B cell (primary cell): ENCODE measurements at places on chromosomes 16 and 17. TPM values are rescaled to one million over a fixed set of nuclear protein-coding genes. Genes with fewer than 3 reads are reported as not detected.

Gene KRTAP2-1
- total RNA-seq: not detected in 2 replicates

Gene CSF3
- not detected in 2 replicates for total RNA-seq

Gene CFAP97D1
- not detected in 2 replicates for total RNA-seq

Gene ST6GALNAC1
- total RNA-seq: not detected in 2 replicates

Gene NCOR1
- total RNA-seq: 217 and 229 TPM in 2 replicates

DNA sequence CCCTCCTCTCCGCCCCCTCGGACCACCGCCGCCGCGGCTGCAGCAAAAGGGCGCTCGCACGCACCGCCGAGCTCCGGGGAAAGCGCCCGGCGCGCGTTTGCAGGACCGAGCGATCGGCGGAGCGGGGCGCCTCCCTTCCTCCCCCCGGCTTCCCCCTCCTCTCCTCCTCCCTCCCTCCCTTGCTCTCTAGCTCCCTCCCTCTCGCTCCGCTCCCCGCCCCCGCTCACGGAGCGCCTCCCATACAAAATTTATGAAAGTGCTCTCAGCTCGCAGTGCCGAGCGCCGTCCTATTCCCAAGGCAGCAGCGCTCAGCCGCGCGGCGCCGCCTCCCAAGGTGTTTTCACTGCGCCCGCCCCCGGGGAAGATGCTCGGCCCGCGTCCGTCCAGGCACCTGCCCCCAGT lies at the start of gene RTN4RL1:
TSS of gene RTN4RL1 (minus strand) at position 115 of the 402 bp plus-strand sequence. CDS start 469 bp downstream, outside the sequence.
- DNase-seq: peak; percentile 78

DNA sequence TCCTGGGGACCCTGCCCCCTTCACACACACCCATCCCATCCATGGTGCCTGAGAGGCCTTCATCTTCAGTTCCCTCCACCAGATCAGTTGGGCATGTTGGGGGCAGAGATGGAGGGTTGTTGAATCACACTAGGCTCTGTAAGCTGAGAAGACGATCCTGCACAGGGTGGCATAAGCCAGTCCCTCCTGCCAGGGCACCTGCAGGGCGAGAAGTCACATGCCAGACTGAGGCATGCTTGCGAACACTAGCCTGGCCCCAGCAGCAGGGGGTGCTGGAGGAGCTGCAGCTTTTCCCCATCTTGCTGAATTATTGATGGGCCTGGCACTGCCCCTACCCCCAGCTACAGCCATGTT lies 6.1 kb upstream of the TBX2 start:
- DNase-seq: no peak

DNA sequence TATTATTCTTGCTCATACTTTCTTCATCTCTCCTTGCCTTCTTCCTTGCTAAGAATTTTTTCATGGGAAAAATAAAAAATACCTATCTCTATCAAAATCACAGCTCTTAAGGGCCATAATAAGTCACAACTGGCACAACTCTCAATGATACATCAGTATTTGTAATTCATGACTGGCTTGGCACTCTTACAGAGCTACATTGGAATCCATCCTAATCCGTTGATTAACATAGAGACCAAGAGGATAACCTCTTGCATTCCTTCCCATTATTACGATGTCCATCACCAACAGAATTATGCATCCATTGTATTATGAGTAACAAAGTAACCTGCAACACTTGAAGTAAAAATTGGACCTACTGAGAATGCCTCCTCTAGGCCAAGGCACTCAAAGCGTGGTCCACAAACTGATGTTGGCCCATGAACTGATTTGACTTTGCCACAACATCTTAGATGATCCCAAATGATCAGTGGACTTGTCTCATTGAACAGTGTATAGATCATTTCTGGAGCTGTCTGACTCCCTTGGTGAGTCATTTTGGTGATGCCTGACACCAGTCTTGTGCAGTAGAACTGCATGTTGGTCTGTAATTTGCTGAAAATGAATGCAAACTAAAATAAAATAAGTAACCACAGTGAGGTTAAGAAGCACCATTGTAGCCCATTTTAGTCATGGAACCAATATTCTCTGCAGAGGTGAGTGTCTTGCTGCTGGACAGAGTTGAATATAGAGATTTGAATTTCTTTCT lies 163.2 kb downstream of the AXIN2 start:
- DNase-seq: no peak

DNA sequence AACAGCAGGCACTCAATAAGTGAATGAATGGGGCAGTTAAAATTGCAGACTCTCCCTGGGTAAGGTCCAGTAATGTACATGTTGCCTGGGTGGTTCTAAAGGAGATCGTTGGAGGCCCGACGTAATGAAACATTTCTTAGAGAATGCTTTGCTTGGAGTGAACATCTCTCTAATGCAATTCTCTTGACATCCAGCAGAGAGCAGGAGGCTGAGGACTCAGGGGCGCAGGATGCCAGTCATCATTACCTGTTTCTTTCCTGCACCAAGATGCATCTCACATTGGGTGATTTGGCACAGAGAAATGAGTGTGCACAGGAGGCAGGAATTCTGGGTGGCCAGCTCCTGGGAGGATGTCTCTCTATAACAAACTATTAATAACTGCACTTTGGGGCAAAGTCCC lies 130.3 kb upstream of the RBBP6 start:
- DNase-seq: peak; percentile 13

GRCh38 chr17:4893721-4894560 lies 5.4 kb upstream of the C17orf107 start:
- no peak for DNase-seq

DNA sequence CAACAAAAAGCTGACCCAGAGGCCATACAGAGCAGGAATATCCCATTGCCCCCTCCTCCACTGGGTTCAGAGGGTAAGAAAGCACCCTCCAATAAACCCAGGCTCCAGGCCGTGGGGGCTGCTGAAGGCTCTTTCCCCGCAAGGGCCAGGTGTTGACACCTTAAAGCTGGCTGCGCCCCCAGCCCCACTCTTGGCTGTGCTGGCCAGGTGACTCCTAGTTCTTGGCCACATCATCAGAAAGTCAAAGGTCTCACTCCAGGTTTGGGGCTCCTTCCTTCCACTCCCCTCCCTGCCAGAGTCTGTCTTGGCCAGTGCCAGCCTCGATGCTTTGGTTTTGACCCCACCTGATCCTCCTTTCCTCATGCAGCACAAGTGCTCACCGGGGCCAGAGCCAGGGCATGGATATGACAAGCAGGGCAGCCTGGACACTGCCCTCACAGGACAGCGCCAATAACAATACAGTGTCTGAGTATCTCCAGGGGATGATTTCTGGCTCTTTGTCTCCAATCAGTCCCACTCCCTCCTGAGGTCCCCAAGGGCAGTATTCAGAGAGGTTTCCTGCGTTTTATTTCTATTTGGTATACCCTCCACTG lies 8.2 kb downstream of the SLC46A1 start:
- no peak for DNase-seq

DNA sequence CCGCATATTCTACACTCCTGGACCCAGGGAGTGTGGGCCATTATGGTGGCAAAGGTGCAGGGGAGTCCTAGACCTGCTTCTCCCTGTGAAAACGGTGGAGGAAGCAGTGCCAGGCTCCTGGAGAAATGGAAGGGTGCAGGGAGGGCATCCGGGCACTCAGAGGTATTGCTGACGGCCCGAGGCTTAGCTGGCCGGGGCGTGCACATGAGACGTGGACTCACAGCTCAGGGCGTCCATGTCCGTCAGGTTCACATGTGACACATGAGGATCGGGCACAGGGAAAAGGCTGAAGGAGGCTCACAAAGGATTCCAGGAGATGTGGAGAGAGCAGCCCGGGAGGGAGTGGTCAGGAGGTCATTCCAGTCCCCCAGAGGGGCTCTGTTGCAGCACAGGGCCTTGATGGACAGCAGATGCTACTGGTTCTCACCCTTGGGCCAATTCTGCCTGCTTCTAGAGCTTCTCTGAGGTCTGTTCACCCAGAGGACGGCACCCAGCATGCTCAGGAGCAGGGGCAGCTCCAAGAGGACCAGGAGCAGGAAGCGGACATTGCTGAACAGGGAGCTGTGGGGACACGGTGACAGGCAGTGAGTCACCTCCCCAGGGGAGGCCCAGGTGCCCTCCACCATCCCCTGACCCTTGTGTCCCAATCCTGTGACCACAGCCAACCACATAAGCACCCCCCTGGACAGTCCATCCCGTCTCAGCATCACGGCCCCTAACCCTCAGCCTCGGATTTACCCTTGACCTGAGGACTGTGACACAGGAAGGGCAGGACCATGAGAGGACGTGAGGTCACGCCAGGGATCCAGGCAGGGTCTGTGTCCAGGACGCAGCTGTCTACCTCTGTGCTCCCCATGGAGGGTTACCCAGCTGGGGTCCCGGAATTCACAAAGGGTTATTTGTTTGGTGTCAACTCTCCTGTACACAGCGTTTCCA lies 4.5 kb downstream of the CD300C start:
- no peak for DNase-seq

- DNase-seq: no peak
Measured at GRCh38 chr16:75287708-75288107, 36.3 kb upstream of the BCAR1 start.

DNA sequence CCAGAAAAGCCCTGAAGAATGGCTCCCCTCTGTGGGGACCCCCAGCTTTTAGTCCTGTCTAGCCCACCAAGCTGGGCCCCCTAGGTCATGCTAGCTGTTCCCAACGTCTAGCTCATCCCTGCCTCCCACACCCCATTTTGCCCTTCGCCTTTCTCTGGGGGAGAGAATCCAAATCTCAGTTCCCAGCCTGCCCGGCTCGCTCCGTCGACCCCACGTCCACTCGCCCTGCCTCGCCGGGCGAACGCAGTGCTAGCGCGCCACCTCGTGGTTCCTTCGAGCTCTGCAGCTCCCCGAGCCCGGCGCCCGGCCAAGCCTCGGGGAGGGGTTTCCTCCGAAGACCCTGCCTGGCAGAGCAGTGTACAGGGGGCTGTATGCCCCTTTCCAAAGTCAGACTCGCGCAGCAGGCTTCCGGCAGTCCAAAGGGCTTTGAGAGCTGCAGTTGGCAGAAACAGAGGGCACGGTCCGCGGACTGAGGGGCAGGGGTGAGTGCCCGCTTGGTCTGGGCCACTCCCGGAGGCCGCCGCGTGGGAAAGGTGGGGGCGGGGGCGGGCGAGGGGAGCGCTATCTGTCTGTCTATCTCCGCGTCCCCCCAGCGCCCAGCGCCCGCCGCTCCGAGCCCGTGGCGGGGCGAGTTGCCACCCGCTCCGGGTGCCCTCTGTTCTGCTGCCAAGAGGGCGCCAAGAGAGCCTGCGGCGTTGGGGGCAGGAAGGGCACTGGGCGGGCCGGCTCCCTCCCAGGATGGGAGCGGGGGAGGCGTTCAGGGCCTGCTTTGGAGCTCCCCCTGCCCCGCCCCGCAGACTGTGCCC lies 1.7 kb upstream of the DLX3 start:
- peak; percentile 77 for DNase-seq

DNA sequence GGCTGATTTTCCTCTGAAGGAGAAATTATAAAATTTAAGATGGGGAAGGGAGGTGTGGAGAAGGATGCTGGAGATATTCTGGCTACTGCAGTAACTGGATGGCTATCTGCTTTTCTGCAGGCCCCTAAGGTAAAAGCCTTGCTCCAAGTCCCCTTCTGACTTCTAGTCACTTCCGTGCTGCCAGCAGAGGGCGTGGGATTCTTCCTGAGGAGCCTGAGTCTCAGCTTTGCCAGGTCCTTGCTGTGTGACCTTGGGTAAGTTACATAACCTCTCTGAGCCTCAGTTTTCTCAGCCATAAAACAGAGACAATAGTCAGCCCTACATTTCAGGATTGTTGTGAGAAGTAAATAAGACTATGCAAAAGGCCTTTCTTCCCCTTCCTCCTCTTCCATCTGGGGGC lies 24.3 kb upstream of the TMEM220 start:
- no peak for DNase-seq

DNA sequence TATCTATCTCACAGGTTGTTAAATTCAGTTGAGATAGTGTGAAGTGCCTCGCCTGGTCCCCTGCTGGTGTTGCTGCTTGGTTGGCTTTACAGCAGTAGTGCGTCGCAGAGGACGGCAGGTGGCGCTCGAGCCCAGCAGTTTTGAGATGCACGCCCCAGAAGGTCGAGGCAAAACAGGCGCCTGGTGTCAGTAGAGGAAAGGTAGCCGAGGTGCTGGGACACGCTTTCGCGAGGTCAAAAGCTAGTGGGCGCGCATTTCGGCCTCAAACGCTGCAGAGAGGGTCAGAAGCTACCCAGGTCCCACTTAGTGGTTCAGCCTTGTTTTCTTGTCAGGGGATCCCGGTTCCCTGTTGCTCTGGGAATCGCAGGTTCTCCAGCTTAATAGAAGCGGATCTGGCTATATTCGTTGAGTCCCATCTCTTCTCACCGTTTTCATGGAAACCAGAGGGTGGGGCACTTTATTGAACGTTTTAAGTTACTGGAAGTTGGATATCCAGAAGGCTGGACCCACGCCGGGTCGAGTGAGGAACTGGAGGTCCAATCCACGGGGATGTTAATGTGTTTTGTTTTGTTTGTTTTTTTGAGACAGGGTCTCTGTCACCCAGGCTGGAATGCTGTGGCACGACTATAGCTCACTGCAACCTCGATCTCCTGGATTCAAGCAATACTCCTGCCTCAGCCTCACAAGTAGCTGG lies 10.3 kb upstream of the ZFP90 start:
- peak; percentile 93 for DNase-seq

GRCh38 chr17:7841396-7841914 lies 7.4 kb downstream of the KDM6B start:
- peak; percentile 95 for DNase-seq

GRCh38 chr16:82481455-82481854 lies 145.3 kb upstream of the CDH13 start:
- no peak for DNase-seq

DNA sequence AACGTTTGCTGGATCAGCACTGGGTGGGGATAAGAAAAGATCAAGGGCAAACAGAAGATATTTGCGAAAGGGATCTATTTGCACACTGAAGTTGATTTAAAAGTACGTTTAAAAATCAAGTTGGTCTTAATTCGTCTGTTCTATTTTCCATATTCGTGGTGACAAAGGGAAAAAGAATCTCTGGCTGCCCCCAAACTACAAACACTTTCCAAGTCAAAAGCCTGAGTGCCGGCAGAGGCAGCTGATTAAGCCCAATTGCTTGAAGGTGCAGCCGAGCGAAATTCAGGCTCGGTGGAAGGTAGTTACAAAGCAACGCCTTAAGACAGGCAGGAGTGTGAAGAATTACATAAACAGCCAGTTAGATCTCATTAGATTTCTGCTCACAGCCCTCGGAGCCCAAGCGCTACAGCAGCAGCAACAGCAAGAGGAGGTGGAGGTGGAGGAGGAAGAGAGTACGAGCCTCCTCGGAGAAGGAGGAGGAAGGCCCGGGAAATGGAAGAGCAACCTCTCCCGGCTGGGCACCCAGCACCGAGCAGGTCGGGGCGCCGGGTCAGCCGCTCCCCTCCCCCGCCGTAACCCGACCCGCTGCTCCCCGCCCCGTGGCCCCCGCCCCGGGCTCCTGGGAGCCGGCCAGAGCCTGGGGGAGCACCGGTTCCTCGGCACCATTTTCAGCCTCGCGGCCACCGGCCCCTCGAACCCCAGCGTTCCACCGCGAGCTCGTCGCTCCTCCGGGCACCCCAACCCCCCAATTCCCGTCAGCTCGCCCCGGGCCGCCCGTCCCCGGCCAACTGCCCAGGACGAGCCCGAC lies 890 bp downstream of the TOB1 start:
- DNase-seq: peak; percentile 70
